ENCODE measurements at places on chromosomes 6 and 20.

- peak; percentile 52 for DNase-seq
These were observed at the start of gene HRH3 for GRCh38 chr20:62219992-62220665. Gene HRH3, minus strand, starts transcription at chr20:62220278. Its CDS starts 308 bp downstream, at chr20:62219970.

- no peak for DNase-seq
These were observed 62.8 kb downstream of the SAMD3 start for GRCh38 chr6:130159956-130160355.

DNA sequence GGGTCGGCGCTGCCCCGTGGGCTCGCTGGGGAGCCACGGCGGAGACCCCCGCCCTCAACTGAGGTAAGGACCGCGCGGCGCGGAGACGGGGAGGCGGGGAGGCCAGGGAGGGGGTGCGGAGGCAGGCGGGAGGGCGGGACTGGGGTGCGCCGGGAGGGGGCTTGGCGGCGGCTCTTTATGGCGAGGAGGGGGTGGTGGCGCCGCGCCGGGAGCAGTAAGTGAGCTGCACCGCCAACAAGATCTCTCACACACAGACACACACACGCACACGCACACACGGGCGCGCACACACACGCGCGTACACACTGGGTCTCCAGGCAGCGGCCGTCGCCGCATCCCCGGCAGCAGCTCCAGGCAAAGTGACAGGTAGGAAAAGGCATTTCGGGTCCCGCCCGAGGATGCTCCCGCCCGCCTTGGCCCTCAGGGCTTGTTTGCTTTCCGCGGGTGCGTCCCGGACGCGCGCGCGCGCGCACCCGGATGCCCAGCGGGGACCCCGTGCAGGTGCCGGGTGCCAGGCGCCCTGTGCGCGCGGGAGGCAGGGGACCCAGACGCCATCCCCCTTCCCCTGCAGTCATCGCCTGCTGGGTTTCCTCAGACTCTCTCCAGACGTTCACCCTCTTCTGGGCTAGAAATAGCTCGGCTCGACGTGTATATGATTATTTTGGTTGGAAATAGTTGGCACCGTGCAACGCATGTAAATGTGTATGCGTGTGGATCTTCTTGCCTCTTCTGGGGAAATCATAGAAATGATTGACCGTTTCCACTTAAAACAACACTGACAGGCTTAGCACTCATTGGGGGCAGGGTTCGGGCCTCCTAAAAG is at the start of gene PLCB4:
TSS of gene PLCB4 (plus strand) at position 247 of the 823 bp plus-strand sequence. CDS start 238,728 bp downstream, outside the sequence.
- DNase-seq = peak; percentile 39

DNA sequence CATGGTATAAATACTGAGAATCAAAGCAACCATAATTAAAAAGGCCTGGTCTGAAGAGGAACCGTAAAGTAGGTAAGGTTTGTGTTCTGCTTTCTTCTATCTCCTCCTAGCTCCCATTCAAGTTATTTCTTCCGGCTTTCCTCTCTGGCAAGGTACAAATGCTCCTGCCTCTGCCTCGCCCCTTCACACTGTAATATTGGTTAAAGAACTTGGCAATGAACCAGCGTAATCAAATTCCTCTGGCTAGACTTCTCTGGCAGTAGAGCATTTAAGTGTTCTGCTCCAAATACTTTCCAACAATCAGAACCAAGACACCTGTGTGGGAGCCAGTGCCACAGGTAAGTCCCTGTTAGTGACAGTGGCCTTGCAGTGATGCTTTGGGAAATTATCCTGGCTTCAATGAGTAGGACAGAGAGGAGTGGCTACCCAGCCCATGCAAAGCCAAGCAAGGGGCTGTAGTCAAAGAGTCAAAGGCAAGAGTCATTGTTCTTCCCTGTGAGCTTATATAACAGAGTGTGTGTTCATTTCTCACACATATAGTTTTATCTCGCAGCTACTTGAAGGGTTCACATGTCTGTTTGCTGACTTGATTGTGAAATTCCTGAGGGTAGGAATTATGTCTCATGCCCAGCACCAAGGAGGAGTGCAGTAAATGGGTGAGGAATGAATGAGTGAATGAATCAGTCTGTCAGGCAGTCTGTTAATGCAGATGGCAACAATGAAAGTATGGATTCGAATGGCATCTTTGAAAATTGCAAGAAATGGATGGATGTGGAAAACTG is 329.3 kb downstream of the NRN1 start:
- no peak for DNase-seq

DNA sequence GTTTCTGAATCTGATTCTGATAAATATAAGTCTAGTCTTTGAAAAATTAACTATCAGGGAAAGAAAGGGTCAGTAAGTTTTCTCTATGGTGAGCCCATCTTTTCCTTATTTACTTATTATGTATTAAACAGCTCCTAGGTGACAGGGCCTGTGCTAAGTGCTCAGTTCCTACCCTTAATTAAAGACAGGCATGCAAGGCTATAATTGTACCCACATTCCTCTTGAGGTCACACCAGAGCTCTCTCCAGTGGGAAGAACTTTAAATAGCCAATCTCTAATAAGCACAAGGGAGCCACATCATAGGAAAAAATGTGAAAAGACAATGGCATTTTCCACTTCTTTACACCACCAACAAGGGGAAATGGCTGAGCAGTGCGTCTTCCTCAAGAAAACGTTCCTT is 421.8 kb upstream of the SLC35B3 start:
- no peak for DNase-seq

- no peak for DNase-seq
These were observed 22.9 kb upstream of the AFDN start for GRCh38 chr6:167803816-167804215.

- no peak for DNase-seq
These were observed 34.4 kb downstream of the NCOA7 start for GRCh38 chr6:125824946-125825771.

GRCh38 chr6:108733051-108733450 is 115.2 kb upstream of the ARMC2 start:
- no peak for DNase-seq

DNA sequence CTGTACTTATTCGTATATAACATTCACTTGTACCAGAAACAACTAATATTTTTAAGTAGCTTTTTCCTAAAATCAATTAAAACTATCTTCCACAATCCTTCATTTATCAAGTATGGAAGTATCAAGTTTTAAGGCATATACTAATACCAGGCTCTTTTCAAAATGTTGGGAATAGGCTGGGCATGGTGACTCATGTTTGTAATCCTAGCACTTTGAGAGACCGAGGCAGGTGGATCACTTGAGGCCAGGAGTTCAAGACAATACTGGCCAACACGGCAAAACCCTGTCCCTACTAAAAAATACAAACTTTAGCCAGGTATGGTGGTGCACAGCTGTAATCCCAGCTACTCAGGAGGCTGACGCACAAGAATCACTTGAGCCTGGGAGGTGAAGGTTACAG is 25.7 kb upstream of the PLN start:
- no peak for DNase-seq

DNA sequence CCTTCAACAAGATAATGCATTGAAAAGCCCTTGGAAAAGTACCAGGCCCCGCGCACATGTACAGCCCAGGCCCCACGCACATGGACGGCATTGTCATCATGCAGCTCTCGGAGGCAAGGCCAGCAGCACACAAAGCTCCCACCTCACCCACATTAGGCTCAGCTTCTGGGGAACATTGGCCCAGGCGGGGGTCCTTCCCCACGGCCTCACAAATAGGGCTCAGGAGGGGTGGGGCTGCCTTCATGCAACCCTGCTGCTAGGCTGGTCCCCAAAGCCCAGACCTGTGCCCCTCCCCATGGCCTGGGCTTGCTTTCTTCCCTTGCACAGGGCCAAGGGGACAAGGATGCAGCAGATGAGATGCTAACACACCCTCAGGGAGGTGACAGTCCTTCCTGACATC is 26.7 kb downstream of the NPEPL1 start:
- DNase-seq = no peak

GRCh38 chr6:97097068-97098047 is 172.8 kb downstream of the KLHL32 start:
- no peak for DNase-seq

- DNase-seq = no peak
These were observed 87.4 kb upstream of the JAG1 start for GRCh38 chr20:10761232-10761631.

- no peak for DNase-seq
These were observed 1082.0 kb downstream of the KHDRBS2 start for GRCh38 chr6:61203966-61204496.

- DNase-seq = no peak
These were observed 38.7 kb downstream of the RGS17 start for GRCh38 chr6:153092082-153093013.

DNA sequence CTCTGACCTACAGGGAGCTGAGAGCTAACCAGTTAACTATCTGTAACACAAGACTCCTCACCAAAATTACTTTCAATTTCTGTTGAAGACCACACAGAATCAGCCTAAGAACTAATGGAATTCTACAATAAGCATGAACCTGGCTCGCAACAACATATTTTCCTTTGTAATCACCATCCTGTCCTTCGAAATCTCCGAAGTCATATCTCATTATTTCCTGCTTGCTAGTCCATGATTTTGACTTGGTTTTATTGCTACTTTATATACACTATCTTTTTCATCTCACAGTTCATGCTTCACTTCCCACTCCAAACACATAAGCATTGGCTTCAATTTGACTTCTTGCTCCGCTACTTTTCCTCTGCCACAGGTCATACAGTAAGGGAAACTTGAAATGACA is 405.8 kb upstream of the FKBP1C start:
- no peak for DNase-seq

DNA sequence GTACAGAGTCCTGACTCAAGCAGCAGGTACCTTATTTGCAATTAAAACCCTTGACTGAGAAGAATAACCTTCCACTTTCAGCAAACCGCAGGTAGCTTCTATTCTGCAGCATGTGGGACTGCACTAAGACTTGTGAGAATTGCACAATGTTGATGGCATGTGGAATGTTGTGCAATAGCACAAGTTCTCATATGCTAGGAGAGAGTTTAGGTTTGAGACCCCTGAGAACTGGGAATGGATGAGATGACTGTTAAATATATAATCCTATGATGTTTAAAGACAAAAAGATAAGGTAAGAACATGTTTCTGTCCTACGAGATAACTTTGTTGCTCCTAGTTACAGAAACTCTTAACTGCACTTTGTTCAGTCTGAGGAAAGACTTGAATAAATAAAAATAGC is 194.6 kb downstream of the OTOR start:
- DNase-seq = no peak

DNA sequence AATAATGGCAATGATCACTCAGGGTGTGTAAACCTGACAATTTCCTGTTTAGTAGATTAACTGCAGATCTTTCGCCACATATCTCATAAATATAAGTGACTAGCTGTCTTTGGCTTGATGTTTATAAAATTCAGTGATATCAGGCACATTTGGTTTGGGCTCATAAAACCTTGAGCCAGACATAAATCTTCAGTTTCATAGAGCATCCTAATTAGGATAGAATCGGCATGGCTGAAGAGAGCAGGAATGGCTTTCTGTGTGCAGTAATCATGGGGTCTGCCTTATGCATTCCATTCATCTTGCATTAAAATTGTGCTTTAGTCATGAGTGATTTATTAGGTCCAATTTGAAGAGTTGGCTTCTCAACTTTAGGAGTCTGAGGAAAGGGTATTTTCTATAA is 27.2 kb downstream of the AIG1 start:
- no peak for DNase-seq

- no peak for DNase-seq
These were observed 15.8 kb downstream of the IL22RA2 start for GRCh38 chr6:137157601-137158000.

DNA sequence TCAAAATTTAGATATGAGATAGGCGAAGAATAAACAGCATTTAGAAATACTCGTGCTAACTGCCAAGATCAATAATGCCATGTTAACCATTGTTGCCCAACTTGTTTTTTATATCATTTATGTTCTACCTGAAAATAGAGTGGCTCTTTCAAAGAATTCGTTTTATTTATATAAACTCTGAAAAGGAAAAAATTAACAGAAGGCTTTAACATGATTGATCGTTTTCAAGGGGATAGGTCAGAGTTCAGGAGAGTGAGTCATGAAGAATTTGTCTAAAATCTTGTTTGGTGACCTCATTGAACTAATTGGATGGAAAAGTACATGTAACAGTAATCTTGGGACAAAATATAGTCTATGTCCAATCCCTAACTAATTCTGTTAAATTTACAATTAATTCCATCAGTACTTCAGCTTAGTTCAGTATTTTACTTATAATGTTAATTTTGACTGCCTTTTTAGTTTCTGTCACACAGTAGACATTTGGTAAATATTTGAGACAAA is 11.1 kb upstream of the ELOVL2 start:
- no peak for DNase-seq

DNA sequence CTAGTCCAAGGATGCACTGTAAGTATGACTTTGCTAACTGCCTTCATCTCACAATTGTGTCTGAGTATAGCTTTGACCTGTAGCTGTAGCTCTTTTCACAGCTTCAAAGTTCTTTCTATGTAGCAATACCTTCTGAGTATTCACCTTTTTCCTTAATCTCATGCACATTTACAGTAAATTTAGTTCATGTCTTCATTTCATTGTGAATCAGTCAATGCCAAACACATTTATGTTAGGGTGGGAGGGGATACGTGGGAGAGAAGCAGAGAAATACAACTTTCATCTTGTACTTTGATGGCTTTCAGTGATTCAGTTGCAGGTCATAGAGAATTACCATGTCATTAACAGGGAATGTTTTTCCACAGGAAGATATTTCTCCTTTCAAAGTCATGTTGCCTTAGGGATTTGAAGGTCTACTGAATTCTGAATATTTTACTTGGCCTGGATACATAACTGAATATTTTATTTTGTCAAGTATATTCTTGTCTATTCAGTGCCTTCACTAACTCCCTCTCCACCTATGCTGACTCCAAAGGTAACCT is 119.2 kb downstream of the TINAG start:
- no peak for DNase-seq

DNA sequence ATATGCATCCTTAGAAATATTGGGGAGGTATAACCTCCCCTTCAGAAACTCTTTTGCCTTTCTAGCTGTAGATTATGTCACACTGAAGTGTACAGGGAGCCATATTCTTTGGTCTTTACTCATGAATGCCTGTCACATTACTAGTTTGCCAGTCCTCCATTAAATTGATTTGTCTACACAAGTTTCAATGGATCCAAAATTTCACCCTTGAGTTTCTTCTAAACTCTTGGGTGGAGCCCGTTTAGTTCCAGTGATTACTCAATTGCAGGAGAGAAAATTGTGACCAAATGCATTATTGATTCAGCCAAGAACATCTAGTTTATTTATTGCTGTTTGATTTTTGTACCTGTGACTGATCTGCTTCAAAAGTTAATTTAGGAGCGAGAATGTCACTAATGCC is 60.4 kb upstream of the TFB1M start:
- DNase-seq = no peak

DNA sequence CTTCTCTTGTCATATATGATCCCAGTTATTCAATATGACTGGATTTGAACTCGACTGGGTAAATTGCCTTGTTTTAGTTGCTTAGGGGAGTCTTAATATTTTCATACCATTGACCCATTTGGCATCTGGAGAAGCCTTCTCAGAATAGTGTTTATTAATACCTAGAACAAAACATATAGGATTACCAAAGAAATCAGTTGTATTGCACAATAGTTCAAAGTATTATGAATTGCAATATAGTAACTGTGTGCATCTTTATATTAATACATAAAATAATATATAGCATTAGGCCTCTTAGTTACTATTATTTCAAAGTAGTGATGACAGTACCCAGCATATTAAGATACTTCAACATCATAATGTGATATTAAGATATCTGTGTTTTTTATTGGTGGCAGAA is 177.8 kb downstream of the PLCB4 start:
- DNase-seq = no peak

GRCh38 chr6:158457616-158458278 is 102.1 kb upstream of the TMEM181 start:
- no peak for DNase-seq

Data from left renal cortex interstitium (tissue), 4 donors.